ENCODE measurements at places on chromosomes 4 and X. TPM values are rescaled to one million over a fixed set of nuclear protein-coding genes. Genes with fewer than 3 reads are reported as not detected.

MGST2 gene
- 35.1 TPM for total RNA-seq

DNA sequence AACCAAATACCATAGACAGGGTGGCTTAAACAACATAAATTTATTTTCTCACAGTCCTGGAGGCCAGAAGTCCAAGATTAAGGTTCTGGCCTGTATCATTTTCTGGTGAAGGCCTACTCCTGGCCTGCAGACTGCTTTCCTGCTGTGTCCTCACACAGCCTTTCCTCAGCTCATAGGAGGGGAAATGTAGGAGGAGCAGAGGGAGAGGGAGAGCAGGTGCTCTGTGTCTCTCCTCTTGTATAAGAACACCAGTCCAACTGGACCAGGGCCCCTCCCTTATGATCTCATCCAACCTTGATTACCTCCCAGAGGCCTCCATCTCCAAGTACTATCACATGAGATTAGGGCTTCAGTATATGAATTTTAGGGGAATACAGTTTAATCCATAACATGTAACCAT lies 34.3 kb downstream of the RAPGEF2 start:
- DNase-seq, result no peak

- DNase-seq, result no peak
These were observed 262.0 kb downstream of the ARAP2 start for GRCh38 chr4:35982318-35982717.

- no peak for DNase-seq
These were observed 2.5 kb upstream of the DUSP9 start for GRCh38 chrX:153644356-153645125.

DNA sequence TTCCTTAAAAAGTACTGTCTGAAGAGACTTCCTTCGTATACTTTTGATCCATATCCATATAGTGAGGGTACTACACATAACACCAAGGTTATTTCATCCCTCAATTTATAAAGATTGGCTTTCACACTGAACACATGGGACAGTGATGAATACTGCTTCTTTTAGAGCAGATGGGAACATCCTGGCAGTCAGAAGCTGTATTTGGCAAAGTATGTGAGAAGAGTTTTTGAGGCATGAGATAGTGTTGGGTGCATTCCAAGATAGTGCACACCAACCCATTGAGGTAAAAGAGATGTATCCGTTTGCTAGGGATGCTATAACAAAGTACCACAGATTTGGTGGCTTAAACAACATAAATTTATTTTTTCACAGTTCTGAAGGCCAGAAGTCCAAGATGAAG lies 141.1 kb downstream of the MOSPD2 start:
- DNase-seq, result no peak

FAM47A gene
- total RNA-seq, result not detected

SSX1 gene
- not detected for total RNA-seq

GRCh38 chr4:80264352-80264647 lies 2.2 kb upstream of the FGF5 start:
- no peak for DNase-seq

DNA sequence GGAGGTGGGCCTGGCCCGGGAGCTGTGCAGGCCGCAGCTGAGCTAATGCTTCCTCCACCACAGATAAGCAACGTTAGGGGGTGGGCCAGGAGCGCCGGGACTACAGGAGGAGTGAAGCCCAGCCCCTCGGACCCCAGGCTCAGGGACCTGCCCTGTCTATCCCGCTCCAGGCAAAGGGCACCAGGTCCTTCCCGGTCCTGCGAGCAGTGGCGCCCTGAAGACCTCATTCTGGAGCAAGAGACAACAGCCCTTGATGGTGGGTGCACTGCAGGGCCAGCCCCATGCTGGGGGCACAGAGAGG lies 730 bp upstream of the TREX2 start:
- DNase-seq, result no peak

- DNase-seq, result peak; percentile 90
These were observed 306.3 kb downstream of the ANK2 start for GRCh38 chr4:113355550-113356371.

PGAM4 gene
- total RNA-seq, result 0.79 TPM

ASMT gene
- total RNA-seq, result not detected
